Stimulated activated CD4-positive, alpha-beta T cell treated with anti-CD3 and anti-CD28 coated beads, TNF-alpha, amount 100 ng/mL, for 48 hours (primary cell): ENCODE measurements at places on chromosomes 11 and 22.

DNA sequence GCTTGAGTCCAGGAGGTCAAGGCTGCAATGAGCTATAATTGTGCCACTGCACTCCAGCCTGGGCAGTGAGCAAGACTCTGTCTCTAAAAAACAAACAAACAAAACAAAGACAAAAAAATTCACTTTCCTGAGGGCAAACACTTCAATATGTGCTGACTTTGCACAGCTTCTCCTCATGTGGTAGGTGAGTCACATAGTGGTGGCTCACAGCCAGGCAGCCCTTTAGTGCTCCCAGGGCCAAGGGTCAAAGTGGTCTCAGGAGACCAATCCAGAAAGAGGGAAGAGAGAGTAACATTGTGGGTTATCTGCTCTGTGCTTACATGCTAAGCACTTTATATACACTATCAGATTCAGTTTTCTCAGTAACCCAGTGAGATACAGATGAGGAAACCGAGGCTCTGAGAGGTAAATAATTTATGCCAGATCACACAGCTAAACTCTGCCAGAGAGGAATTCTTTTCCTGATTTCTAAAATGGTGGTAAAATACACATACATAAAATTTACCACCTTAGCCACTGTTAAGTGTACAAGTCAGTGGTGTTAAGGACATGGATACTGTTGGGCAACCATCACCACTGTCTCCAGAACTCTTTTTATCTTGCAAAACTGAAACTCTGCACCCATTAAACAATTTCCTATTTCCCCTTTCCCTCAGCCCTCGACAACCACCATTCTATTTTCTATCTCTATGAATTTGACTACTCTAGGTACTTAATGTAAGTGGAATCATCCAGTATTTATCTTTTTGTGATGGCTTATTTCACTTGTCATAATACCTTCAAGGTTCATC is 231.7 kb upstream of the NARS2 start:
- DNase-seq = no peak

DNA sequence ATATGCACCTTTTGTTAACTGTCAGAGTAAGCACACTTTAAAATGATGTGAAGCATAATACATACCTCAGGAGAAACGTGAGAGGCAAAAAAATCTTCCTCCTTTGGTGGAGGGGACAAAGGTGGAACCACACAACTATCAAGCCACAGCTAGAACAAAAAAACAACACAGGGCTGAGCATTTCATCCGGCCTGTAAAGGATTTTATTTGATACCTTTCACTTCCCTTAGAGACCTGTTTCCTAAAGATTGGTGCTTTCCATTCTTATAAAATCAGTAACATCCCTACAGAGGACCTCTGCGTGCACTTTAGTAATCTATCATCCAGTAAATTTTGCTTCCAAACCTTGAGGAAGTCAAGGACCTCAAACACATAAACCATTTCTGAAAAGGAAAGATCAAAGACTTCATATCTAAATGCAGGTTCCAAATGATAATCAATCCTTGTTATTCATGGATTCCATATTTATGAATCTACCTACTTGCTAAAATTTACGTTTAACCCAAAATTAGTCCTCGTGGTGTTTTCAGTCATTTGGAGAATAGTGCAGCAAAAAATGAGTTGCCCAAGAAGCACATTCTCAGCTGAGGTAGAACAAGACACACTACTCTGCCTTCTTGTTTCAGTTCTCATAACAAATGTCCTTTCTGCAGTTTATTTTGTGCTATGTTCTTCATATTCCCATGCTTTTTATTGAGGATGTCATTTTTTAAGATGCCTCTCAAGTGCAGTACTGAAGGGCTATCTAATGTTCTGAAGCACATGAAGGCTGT is 22.7 kb downstream of the ARFGAP3 start:
- no peak for DNase-seq

DNA sequence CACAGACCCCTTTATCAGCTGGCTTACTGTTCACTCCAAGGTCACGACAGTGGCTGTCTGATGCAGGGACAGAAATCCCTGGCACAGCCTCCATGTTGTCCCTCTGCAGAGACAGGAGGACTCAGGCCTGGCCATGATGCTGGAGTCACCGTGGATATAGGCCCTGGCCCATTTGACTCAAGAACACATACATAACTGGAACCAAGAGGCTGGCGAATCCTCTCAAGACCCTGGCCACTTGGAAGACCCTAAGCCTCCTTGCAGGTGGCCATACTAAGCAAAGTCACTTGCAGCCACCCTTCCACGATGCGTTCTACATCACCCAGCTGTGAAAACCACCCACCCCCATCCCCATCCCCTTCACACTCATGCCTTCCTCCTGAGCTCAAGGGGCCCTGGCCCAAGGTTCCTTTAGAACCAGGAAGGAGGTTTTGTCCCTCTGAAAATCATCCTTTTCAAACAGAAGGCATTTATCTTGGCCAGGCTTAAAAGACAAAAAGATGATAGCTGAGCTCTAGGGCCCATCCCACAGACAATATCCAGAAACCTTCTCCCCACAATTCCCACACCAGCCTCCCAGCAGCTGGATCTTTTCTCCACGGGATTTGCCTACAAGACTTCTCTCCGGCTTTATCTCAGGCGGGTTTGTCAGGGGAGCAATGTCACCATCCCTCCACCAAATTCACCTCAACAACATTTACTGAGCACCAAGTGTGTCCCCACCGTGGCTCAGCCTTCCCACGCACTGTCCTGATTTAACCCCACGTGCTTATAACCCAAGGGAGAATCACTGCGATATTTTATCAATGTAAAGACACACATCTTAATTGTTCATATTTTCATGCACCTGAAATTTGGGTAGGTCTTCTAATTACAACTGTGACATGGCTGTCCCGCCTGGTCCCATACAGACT is 123.4 kb upstream of the SERPIND1 start:
- DNase-seq = no peak

DNA sequence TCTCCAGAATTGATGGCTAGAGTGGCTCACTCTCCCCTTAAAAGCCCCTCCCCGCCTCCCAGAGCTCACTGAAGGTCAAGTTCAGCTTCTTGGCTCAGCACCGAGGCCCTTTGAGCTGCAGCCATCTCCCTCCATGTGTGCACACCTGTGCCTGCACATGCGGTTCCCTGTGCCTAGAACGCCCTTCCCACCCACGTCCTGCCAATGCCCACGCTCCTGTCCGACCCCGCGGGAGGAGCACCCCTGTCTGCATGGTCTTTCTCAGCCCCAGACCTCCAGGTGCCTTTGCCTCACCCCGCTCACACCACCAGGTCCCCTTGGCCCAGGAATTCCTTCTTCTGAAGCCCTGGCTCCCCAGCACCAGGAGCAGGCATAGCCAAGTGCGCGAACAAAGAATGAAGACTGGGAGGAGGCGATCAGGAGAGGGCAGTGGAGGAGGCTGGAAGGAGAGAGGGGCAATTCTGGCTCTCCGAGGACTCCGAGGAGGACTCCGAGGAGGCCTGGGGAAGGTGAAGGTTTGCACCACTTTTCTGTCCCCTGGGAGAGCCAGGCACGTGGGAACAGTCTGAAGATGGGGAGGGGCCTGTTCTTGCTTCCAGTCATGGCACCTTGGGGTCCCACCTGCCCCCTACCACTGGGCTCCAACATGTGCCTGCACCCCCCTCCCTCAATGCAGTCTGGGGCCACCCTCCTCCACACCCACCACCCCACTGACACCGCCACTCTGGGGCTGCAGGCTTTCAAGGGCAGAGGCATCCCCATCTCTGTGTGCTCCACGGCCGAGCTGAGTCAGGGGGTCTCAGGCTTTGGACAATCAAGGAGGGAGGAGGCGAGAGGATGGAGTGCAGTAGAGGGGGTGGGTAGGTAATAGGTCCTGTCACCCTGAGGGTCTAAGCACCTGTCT is 17.7 kb downstream of the IGF2 start:
- DNase-seq = no peak

DNA sequence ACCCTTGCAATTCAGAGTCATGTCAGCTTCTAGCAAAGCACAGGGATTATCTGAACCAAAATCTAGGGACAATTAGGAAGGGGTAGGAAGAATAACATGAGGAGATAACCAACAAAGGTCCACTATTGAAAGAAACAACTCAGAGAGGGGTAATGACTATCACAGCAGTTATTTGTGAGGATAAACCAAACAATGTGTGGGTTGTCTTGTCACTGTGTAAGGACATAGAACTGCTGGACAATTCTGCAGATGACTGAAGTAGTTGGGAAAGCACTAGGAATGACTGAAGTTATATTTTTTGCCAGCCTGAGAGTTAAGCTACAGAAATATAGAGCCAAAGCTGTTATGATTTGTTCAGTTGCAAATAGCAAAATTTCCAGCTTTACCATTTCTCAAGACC is 858.4 kb upstream of the CCDC90B start:
- DNase-seq = no peak

DNA sequence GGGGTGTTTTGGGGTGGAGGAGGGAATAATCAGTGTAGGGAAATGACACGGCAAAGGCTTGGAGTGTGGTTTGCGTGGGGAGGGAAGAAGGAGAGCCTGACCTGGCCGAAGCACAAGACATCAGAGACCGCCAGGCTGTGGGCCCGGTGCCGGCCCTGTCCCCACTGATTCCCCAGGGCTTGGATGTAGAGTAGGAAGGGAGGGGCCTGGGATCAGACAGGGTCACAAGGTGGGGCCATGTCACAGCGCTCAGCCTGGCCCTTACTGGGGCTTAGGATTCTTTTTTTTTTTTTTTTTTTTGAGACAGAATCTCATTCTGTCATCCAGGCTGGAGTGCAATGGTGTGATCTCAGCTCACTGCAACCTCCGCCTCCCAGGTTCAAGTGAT is 9.8 kb downstream of the PICK1 start:
- no peak for DNase-seq

GRCh38 chr11:28243061-28243460 is 134.9 kb downstream of the METTL15 start:
- no peak for DNase-seq

- DNase-seq = no peak
Measured at GRCh38 chr11:106208760-106209159, 131.3 kb downstream of the AASDHPPT start.

DNA sequence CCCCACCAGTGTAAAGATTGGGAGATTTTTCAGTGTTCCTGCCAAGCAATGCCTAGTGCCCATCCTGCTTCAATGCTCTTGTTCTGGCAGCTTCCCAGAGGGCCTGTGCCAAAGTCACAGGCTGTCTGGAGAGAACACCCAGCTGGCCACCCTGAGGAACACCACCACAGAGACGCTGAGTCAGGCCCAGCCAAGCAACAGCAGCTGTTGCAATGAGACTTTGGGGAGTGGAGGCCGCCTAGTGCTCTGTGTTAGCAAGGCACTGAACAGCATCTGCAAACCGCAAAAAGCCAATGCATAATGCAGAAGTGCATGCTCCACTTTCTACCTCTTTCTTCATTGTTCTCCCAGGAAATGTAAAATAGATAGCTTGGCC is 168.1 kb downstream of the NXPE2 start:
- DNase-seq = no peak

DNA sequence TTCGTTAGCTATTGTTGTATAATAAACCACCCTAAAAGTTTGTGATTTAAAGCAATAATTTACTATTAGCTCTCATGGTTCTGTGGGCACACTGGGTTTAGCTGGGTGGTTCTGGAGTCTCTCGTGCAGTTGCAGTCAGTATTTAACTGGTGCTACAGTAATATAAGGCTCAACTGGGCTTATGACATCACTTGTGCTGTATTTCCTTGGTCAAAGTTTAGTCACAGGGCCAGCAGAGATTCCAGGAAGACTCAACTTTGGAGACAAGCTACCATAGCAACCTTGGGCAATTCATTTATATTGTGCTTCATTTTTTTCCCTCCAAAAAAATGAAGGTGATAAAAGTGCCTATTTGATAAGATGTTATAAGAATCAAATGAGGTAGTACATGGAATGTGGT is 204.2 kb upstream of the GUCY1A2 start:
- no peak for DNase-seq

DNA sequence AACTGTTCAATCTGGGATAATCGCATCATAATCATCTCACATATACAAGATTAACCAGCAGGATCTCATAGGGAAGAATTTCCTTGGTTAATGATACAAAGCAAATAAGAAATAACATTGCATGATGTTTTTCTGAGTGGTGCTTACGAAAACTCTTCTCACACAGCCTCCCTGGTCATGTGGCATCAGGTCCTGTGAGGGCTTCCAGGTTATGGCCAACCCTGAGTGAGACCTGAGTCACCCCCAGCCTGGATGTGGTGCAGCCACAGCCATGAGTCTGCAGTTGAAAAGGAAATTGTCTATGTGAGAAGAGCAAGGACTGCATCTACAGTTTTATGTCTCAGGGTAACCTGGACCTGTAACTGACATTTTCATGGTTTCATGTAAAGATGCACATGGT is 90.5 kb upstream of the XKR3 start:
- no peak for DNase-seq

DNA sequence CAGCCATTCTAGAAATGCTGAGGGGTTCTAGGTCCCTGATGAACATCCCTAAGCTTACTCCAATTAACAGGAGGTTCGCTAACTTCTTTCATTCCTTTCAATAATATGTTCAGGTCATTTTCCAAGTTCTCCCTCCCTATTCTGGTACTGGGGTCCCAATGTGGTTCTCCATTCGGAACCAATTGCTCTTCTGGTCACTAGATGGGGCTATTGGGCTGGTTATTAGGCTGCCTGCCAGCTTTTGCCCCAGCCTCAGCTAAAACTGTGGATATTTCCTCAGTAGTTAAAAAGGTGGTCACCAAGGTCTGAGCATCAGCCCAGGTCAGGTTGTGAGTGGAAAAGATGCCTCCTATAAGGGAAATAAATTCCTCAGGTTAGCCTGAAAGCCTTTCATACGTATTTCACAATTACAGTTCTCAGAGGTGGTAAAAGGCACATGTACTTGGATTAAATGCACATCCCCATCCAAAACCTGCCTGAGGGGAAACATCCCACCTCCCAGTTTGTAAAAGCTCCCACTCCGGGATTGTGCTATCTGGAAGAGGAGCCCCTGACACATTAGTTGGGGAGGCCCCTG is 161.1 kb upstream of the CCDC179 start:
- no peak for DNase-seq
